Right atrium auricular region (tissue), 2 donors: ENCODE measurements at places on chromosomes 16 and 17.

GRCh38 chr16:75818491-75818890, 92.2 kb upstream of the CPHXL start:
- no peak for DNase-seq

GRCh38 chr16:73206151-73206707, 158.3 kb upstream of the ZFHX3 start:
- no peak for DNase-seq

GRCh38 chr16:48609652-48610029, 339 bp downstream of the N4BP1 start:
- no peak for DNase-seq

DNA sequence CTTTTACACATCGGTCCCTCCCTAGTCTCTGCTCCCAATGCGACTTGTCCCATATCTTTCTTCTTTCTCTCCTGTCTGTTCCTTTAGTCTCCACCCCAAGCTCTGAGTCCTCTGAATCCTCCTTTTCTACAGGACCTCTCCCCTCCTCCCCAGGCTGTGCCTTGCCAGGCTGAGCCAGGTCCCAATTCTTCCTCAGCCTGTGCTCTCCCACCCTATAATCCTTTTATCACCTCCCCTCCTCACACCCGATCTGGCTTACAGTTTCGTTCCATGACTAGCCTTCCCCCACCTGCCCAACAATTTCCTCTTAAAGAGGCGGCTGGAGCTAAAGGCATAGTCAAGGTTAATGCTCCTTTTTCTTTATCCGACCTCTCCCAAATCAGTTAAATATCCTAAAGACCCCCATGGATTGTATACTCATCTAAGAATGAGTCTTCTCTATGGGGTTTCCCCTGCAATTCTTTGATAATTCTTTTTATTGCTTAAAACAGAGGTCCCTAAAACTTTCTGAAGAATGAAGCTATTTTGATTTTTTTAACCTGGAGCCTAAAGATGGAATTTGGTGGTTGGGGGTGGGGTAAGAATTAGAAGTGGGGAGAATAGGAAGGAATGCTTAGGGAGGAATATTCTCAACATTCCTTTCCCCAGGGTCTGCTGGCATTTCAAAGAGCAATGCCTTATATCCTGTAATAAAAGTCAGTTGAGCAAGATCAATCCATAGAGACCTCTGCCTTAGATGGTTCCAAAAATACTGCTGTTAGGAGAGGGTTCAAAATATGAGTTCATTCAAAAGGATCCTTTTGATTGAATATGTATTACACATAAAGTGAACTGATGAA, 102.8 kb downstream of the MYO1D start:
- no peak for DNase-seq

DNA sequence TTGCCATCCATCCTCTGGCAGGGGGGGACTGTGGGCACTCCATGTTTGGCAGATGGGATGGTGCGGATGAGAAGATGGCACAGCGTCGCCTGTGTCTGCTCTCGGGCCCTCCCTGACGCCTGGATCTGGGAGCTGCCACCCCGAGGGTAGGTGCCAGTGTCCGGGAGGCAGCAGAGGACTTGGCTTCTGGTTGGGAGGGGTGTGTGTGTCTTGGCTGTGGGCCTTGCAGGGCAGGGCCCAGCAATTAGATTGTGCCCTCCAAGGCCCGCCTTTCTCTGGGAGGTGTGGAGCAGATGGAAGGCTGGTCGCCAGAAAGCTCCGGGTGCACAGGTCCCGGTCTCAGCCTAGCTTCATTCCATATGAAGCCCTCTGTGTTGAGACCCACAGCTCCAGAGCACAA, 1.4 kb downstream of the RAP1GAP2 start:
- DNase-seq, result no peak

DNA sequence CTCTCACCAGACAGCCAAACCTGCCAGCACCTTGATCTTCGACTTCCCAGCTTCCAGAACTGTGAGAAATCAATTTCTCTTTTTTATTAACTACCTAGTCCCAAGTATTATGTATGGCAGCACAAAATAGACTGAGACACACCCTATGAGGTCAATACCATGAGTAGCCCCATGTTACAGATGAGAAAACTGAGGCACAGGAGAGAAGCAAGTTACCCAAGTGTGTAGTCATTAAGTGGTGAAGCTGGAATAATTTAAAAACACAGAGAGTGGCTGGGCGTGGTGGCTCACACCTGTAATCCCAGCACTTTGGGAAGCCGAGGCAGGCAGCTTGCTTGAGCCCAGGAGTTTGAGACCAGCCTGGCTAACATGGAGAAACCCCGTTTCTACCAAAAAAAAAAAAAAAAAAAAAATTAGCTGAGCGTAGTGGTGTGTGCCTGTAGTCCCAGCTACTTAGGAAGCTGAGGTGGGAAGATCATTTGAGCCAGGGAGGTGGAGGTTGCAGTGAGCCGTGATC, 4.9 kb downstream of the NQO1 start:
- peak; percentile 21 for DNase-seq

DNA sequence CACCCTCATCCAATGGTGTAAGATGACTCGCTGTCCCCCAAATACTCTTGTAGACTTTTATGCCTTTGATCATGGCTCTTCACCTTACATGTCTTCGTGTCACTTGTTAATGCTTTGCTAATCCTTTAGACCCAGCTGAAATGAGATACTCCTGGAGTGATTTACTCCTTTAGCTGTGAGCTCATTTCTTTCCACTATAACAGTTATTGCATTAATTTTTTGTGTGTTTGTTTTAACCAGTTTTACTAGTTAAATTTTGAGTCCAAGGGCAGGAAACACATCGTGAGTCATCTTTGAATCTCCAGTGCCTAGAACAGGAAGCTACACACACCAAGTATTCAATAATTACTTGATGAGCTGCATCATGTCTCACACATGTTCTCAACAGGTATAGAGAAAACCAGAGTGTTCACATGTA, 6.5 kb upstream of the CTCF start:
- DNase-seq, result no peak

GRCh38 chr17:4040784-4041183, 76.5 kb upstream of the ATP2A3 start:
- no peak for DNase-seq

- no peak for DNase-seq
These were observed 74.1 kb downstream of the PRKCB start for GRCh38 chr16:23909792-23910418.

GRCh38 chr17:43583332-43583731, 37.2 kb upstream of the ETV4 start:
- DNase-seq, result no peak

DNA sequence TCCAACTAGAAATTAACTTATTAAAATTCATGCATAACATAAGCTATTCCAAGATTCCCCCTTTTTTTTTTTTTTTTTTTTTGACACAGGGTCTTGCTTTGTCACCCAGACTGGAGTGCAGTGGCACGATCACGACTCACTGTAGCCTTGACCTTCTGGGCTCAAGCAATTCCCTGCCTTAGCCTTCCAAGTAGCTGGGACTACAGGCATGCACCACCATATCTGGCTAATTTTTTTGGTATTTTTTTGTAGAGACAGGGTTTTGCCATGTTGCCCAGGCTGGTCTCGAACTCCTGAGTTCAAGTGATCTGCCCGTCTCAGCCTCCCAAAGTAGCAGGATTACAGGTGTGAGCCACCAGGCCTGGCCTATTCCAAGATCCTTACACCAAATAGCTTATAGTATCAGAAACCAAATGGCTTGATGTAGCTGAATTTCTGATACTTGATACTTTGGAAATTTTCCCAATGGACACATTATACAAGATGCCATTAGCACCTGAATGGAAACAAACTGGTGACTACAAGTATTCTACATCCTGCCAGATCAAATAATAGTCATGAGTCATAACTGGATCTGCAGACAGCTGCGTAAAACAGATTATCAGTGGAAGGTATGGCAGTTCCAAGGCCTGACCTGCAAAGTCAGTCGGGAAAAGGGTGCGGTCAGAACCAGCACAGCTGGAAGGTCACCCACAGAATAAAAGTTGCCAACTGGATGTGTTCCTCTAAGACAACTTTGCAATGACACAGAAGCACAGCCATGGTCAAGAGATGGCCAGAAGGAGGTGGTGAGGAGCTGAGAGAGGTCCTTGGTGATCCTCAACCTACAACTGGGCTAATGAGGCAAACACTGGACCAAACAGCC, 14.5 kb downstream of the TUBG1 start:
- DNase-seq, result no peak

DNA sequence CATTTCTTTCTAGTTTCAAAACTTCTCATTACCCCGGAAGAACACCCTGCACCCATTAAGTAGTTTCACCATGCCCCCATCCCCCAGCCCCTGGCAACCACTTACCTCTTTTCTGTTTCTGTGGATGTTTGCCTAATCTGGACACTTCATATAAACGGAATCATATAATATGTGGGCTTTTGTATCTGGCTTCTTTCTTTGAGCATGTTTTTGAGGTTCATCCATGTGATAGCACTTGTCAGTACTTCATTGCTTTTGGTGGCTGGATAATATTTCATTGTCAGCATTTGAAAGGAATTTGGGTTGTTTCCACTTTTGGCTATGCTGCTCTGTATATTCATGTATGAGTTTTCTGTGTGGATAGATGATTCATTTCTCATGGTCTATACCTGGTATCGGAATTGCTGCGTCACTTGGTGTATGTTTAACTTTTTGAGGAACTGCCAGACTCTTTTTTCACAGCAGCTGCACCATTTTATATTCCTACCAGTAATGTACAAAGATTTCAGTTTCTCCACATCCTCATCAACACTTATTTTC, 30.0 kb upstream of the SLC5A10 start:
- DNase-seq, result no peak

- no peak for DNase-seq
These were observed 16.3 kb upstream of the GCSH start for GRCh38 chr16:81112453-81112852.

- no peak for DNase-seq
These were observed 20.2 kb downstream of the SEC14L1 start for GRCh38 chr17:77160875-77161530.

- DNase-seq, result no peak
These were observed 17.5 kb upstream of the TFAP4 start for GRCh38 chr16:4290236-4290830.

GRCh38 chr17:36942019-36942599, 4.8 kb downstream of the LHX1 start:
- DNase-seq, result no peak

DNA sequence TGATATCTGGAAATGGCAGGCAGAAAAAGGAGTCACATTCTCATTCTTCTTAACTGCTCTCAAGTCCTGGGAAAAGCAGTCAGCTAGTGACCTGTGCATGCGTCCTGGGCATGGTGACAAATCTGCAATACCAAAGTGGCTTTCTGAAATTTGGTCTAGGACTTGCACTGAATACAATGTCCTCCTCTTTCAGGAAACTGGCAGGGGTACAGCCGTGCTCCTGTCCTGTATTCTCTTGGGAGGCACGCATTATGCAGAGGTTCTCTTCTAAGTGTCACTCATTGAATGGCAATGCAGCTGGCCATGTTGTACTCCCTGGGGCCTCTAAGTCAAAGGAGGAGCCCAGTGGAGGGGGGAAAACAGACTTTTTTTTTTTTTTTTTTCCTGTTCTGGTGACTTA, 10.6 kb downstream of the PHF12 start:
- no peak for DNase-seq

GRCh38 chr17:68821860-68822696, 133.1 kb downstream of the ABCA8 start:
- DNase-seq, result no peak

- DNase-seq, result no peak
These were observed 379.8 kb downstream of the UTP18 start for GRCh38 chr17:51640108-51640622.

DNA sequence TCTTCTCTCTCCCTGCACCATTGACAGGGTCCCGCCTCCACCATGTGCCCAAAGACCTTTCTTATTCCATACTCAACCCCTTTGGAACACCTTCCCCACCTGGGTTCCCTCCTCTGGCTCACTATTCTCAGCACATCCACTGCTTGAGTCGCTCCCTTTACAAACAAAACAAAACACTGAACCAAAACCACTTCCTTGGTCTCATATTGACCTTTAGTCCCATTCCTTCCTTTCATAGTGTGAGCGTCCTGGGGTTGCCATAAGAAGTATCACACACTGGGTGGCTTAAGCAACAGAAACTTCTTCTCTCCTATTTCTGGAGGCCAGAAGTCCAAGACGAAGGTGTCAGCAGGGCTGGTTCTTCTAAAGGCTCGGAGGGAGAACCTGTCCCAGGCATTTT, 6.1 kb upstream of the TNRC6C start:
- no peak for DNase-seq

- DNase-seq, result no peak
These were observed 17.4 kb downstream of the COL1A1 start for GRCh38 chr17:50184064-50184463.

DNA sequence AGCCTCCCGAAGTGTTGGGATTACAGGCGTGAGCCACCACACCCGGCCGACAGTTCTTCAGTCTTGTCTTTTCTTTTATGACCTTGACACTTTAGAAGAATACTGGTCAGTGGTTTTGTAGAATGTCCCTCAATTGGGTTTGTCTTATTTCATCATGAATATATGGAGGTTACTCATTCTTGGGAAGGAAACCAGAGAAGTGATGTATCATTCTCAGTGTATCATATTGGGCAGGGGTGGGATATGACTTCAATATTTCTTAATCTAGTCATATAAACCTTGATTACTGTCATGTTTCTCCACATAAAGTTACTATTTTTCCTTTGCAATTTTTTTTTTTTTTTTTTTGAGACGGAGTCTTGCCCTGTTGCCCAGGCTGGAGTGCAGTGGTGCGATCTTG, 36.9 kb downstream of the SNTB2 start:
- no peak for DNase-seq

- DNase-seq, result peak; percentile 79
These were observed 24.4 kb downstream of the ATP6V0D1 start for GRCh38 chr16:67456391-67457081.

DNA sequence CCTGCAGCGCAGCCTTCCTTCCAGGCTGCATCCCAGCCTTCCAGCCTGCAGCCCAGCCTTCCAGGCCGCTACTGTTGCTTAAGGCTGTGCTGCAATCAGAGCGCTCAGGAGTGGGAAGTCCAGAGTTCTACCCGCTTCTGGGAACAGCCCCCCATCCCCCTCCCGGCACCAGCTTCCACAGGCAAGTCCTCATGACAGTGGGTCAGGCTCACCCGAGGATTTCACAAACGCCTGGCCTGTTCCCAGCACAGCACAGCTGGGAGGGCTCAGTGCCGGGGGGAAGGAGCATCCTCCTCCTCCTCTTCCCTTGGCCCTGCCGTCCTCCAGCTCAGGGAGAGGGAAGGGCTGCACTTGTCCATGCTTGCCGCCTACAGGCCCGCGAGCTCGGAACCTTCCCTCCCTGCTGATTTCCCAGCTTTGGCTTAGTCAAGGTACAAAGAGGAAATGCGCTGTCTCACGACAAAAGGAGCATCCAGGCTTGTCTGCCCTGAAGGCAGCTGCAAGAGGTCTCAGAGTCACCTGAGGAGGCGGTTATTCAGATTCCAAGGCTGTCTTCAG, 8.3 kb downstream of the SOCS3 start:
- DNase-seq, result peak; percentile 98

DNA sequence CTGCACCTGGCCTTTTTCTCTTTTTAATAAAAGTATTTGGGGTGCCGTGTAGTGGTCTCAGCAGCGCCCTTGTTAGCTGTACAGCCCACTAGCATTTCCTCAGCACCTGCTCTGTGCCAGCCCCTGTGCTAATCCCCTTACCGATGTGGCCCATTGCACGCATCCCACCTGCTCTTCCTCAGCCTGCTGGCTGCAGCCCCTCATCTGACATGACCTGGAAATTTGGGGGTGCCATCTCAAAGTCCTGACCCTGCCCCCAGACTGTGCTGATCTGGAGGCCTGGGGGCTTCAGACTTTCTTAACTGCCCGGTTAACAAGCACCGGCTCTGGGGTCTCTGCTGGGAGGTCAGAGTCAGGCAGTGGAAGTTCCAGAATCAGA, 10.4 kb downstream of the GPRC5C start:
- DNase-seq, result no peak

GRCh38 chr17:17229416-17230384, 7.3 kb downstream of the FLCN start:
- no peak for DNase-seq
